ENCODE measurements at places on chromosomes 5 and 9.

- peak; percentile 24 for DNase-seq
Observed at GRCh38 chr5:50595199-50595598, 71.2 kb upstream of the PARP8 start.

DNA sequence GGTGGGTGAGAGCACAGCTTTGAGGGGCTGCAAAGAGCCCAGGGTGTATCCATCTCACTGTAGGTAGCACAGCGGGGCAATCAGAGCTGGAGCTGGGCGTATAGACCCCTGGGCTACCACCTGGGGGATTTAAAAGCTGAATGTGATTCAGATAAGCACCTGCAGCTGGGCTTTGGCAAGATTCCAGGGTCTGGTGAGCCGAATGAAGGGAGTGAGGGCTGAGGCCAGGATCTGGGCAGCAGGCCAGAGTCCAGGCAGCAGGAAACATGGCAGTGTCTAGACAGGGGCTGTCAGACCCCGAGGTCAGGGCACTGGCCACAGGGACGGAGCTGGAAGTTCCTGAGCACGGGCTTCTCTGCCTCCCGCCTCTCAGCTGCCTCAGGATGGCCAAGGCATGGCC is 8.7 kb downstream of the ASS1 start:
- no peak for DNase-seq

- no peak for DNase-seq
Observed at GRCh38 chr5:174146556-174146955, 101.0 kb downstream of the NSG2 start.

GRCh38 chr5:156200938-156201787 is 125.8 kb upstream of the SGCD start:
- no peak for DNase-seq

DNA sequence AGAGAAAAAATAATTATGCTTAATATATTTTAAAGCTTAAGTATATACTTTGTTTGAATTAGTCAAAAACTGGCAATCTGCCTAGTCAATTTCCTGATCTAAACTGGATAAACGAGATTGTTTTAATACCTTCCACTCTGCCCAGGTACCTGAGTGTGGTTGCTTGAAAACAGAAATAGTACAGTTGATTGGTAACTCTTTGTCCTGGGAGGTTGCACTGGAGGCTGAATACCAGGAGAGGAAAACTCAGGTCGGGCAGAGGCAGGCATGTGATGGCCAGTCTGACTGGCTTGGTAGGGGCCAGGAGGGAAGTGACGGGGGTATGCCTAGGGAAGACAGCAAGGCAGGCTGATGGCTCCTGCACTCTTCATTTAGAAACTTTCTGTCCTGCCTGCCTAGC is 80.2 kb downstream of the PIK3R1 start:
- DNase-seq: no peak

DNA sequence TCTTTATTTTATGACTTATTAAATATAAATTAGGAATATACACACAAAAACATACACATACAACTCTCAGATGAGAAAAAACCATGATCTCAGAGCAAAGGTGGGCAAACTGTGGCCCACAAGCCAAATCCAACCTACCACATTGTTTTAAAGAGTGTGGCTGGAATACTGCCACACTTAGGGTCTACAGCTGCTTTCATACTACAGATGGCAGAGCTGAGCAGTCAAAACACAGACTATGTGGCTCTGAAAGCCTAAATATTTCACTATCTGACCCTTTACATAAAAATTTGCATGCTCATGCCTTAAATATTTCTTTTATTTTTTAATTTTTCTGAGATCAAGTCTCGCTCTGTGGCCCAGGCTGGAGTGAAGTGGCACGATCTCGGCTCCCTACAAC is 28.3 kb downstream of the LEAP2 start:
- no peak for DNase-seq

- DNase-seq: no peak
Observed at GRCh38 chr5:88674356-88675167, 208.4 kb downstream of the MEF2C start.

DNA sequence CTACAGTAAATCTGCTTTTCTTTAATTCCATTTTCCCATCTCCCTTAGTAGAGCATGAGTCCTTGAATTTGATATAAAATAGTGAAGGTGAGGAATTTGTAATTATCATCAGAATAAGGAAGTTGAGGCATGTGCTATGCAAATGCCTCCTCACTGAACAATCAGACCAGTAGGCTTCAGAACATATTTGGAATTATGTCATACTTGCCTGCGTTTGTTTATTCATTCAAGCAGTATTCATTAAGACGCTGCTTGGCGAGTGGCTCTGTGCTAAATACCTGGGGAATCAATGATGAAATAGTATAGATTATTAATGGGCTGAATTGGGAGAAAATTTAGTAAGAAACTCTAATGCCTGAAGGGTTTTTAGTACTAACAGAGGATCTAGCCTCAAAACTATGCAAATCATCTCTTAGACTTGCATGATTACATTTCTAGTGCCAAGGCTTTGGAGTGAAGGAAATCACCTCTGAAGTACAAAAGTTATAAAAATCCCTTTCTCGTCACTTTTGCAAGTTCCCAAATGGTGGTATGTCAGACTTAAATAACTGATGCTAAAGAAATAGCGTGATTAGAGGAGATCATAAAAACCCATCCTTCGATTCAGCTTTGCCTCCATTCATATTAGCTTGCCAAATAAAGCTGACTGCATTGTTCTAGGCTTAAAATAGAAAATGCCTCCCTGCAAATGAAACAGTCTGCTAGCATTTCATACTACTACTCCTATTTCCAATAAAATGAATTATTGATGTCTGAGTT is 141.7 kb downstream of the PCSK5 start:
- DNase-seq: no peak

GRCh38 chr5:80707645-80708044 is 52.9 kb upstream of the DHFR start:
- DNase-seq: no peak

GRCh38 chr5:2900360-2900759 is 148.9 kb upstream of the IRX2 start:
- DNase-seq: no peak
